ENCODE measurements at places on chromosomes 12 and 14.

DNA sequence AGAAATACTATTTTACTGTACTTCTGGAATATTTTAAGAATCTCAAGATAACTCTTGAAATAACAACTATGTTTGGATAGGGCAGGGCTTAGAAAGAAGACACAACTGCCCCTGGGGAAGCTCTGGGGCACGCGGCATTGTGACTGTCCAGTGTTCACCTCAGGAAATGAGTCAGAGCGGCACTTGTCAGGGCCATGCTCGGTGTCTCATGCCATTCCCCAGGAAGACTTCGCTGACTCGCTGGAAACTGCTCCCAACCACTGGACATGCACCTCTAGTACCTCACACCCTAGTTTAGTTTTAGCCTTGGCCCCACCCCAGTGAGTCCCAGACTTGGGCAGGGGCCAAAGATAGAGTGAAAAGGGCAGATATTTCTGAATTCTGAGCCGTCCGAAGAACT is 192.0 kb downstream of the TTC7B start:
- no peak for DNase-seq

DNA sequence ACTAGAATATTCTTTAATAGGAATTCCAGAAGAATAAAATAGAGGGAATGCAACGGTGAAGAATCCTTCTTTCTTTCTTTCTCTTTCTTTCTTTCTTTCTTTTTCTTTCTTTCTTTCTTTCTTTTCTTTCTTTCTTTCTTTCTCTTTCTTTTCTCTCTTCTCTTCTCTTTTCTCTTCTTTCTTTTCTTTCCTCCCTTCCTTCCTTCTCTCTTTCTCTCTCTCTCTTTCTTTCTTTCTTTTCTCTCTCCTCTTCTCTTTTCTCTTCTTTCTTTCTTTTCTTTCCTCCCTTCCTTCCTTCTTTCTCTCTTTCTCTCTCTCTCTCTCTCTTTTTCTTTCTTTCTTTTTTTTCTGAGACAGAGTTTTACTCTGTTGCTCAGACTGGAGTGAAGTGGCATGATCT is 160.8 kb upstream of the PRICKLE1 start:
- no peak for DNase-seq

GRCh38 chr14:101032433-101032832 is 128.9 kb upstream of the RTL1 start:
- no peak for DNase-seq

GRCh38 chr12:111361717-111362576 is 6.9 kb downstream of the PHETA1 start:
- no peak for DNase-seq

GRCh38 chr14:61456720-61457119 is 135.3 kb downstream of the PRKCH start:
- DNase-seq = no peak

DNA sequence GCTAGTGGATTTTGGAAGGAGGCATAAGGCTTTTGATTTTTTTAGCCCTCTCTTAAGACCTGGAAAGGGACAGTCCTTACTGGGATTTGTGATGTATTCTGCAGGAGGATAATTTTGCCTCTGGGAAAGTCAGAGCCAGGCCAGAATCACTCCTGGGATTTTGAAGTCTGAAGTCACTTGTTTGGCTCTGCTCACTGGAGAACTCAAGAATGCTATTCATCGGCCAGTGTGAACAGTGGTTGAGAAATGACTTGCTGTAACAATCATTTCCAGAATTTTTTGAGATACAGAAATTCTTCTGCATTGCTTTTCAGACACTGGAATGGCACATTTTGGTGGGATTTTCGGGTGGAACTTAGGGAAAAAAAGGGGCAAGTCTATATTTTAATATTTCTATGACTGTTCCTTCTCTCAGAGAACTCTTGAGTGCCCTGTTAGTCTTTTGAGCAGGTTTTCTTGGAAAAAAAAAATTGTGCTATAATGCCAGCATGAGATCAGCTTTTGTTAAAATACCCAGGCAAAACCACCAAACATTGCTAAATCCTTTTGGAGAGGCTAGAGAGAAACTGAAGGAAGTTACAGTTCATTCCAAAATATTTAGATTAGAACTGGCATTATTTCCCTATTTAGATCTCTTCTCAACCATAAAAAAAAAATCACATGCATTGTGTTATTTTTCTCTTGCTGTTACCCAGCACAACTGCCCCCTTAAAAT is 26.1 kb upstream of the BHLHE41 start:
- DNase-seq = no peak

- no peak for DNase-seq
These were observed 9.1 kb upstream of the FAM222A start for GRCh38 chr12:109704371-109705098.

- DNase-seq = no peak
These were observed 333.9 kb upstream of the CCDC196 start for GRCh38 chr14:66152302-66152701.

- no peak for DNase-seq
These were observed 60.9 kb upstream of the CSRP2 start for GRCh38 chr12:76939701-76940100.

GRCh38 chr12:28114488-28114887 is 75.8 kb upstream of the CCDC91 start:
- DNase-seq = no peak

All from glomerular endothelial cell (primary cell).